Stromal cell of bone marrow (primary cell): ENCODE measurements at places on chromosomes 1 and 21.

GRCh38 chr1:2301607-2302291, 73.6 kb downstream of the SKI start:
- DNase-seq: no peak

- no peak for DNase-seq
These were observed 30.9 kb downstream of the PTPRC start for GRCh38 chr1:198669771-198670170.

DNA sequence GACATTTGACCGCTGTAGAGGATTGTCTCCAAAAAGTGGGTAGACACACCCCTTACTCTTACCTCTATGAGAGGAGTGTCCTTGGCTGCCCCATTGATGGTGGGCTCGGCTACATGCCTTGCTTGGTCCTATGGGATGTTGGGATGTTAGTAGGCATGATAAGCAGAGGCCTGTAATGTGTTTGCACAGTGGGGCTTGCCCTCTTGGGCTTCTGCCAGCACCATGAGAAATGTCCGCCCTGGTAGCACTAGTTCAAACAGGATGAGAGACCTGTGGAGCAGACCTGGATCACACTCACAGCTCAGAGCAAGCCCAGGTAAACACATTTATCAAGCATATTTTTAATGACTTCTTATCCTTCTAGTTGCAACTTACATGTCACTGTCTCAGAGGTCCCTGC, 54.2 kb downstream of the SH3GLB1 start:
- DNase-seq: no peak

DNA sequence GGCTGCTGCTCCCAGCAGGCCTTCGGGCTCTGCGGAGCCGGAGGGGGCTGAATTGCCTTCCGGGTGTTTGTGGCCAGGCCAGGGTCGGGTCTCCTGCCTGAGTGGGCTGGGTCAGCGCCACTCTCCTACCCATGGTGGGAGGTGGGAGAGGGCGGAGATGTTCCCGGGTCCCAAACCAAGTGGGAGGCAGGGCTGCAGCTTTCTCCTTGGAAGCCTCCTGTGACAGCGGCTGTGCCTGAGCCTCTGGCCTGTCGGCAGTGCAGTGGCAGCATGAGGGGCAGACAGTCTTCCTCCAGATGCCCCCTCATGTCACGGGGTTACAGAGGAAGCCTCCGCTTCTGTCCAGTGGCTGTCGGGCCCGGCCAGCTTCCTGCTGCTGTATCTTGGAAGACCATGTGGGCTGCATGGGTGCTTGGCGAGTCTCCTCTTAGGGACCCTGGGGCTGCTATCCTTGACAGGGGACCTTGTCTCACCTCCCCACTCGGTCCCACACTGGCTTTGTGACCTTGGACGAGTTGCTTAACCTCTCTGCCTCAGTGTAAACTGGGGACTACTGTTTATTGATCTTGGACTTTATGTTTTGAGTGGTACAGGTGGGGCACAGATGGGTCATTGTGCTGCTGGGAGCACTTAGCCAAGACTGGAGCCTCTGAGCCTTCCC, 4.3 kb downstream of the SKI start:
- DNase-seq: no peak

- no peak for DNase-seq
These were observed 189.1 kb downstream of the FGGY start for GRCh38 chr1:59485949-59486348.

GRCh38 chr1:55088413-55088812, 49.1 kb downstream of the PCSK9 start:
- no peak for DNase-seq

- no peak for DNase-seq
These were observed 235.6 kb downstream of the OMA1 start for GRCh38 chr1:58310881-58311280.

GRCh38 chr21:46607636-46608035, 2.8 kb upstream of the S100B start:
- no peak for DNase-seq

DNA sequence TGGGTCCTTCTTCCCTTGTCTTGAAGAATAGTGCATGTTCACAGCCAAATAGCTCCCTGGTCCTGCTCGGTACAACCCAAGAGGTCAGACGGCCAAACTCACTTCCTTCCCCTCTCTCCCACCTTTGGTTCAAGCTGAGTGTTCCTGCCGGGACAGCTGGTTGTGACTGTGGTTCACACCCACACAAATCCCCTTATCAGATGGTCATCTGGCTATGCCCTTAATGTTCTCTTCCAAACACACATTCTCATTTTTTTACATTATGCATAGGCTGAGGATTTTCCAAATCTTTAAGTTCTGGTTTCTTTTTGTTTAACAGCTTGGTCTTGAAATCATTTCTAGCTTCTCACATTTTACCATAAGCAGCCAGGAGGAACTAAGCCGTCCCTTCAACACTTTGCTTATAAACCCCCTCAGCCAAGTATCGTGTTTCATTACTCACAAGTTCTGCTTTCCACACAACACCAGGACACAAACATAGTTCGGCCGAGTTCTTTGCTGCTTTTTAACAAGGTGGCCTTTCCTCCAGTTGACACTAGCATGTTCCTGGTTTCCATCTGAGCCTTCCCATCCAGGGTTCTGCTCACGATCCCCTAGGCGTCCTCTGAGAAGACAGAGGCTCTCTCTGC, 19.7 kb upstream of the TSPEAR start:
- DNase-seq: no peak

DNA sequence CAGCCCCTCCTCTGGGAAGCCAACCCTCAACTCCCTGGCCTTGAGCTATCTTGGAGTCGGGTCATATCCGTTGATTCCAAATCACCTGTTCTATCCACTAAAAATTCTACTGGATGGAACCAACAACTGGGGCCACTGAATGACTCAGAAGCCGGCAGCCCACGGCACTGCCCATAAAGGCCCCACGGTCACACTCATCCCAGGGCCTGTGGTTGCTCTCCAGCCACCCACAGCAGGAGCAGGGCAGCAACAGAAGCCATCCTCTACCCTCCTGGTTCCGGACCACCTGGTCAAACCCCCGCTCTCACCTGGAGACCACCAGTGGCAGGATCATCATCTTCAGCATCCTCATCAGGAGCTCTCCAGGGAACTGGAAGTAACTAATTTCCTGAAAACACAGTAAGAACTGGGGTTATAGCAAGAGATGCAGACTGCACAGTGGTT, 8.4 kb downstream of the SLC1A7 start:
- DNase-seq: no peak
